Fibroblast of skin of abdomen (primary cell): ENCODE measurements at places on chromosomes 12 and 14.
A peak's percentile ranks its signal among the peaks of the same experiment; 100 is the strongest.

- DNase-seq: no peak
Measured at GRCh38 chr12:26937443-26937862, 328 bp downstream of the INTS13 start.

GRCh38 chr14:61296719-61297502 lies 15.8 kb upstream of the TMEM30B start:
- peak; percentile 30 for DNase-seq

DNA sequence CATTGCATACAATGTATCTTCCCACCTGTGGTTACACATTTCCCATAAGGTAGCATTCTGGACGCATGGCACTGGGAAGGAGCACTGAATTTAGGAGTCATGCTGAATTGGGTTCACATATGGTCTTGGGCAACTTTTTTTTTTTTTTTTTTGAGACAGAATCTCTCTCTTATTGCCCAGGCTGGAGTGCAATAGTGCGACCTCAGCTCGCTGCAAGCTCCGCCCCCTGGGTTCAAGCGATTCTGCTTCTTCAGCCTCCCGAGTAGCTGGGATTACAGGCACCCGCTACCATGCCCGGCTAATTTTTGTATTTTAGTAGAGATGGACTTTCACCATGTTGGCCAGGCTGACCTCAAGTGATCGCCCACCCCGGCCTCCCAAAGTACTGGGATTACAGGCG lies 13.3 kb downstream of the DIP2B start:
- DNase-seq: no peak

DNA sequence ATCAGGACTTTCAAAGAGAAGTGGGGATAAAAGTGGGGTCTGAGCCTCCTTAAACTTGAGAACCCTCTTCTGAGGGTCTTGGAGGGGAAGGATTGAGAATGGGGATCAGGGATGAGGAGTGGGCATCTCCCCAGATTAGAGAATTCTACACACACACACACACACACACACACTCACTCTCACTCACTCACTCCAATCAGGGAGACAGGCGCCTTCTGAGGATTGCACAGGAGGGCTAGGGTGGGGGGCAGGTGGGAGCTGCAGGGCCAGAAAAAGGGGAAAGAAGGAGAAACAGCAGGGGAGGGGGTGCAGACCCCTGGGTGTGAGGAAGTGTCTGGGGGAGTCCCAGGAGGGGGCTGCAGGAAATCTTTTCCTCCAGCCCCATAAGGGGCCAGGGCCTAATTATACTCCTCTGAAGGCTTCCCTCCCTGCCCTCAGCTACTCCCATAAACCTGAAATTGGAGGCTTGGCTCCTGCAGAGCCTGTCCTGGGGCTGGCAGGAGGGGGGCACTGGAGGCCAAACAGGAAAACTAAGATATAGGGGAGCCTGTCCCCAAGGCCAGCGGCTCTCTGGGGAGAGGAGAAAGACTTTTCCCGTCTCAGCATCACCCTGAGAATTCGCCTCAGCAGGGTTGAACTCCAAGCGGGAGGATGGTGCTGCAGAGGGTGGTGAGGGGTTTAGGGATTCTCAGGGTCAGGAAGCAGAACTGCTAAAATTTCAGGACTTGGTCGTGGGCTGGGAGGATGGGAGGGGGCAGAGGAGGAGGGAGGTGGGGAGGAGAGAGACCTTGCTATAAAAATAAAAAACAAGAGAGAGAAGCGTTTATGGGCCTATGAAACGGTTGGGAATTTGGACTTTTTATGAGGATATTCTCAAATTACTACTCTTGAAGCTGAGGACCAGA lies 1.6 kb downstream of the HOXC9 start:
- no peak for DNase-seq

- peak; percentile 36 for DNase-seq
Measured at GRCh38 chr12:85130646-85131045, 94.5 kb downstream of the LRRIQ1 start.

- no peak for DNase-seq
Measured at GRCh38 chr14:92660571-92660970, 87.9 kb downstream of the LGMN start.

DNA sequence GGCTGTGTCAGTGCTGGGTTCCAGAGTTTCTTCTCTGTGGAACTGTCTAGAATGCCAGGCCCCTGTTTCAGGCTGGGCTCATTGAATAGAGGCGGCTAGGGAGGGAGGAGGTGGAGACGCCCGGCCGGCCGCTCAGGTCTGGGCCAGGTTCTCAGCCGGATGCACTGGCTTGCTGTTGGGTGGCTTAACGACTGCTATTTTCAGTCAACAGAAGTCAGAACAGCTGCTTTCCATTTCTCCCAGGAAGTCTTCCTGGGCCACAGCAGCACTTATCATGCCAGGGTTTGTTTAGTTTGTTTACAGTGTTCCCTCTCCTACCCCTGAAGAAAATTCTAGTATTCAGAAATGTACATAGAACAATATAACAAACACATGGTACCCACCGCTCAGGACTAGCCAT lies 26.0 kb upstream of the VPS37B start:
- no peak for DNase-seq

DNA sequence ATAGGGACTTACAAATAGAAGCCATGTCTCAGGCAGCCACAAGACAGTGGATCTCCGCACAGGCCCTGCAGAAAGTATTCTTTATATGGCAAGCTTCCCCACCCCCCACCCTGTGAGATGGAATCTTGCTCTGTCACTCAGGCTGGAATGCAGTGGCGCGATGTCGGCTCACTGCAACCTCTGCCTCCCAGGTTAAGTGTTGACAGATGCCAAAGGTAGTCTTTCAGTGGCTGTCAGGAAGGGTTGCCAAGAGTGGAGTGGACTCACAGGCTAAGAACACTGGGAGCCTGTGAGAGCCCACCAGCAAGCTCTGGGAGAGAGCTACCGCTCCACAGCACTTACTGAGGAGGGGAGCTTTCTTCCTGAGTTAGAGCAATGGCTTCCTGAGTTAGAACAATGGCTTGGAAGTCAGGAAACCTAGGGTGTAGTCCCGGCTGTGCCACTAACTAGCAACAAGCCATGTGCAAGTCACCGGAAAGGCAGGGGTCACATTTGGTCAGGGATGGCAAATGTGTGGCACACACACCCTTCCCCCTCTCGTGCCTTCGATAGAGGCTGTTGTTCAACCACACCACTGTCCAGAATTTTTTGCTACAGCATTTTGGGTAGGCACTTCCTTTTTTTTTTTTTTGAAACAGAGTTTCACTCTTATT lies 2.6 kb downstream of the RNASE1 start:
- DNase-seq: peak; percentile 11

DNA sequence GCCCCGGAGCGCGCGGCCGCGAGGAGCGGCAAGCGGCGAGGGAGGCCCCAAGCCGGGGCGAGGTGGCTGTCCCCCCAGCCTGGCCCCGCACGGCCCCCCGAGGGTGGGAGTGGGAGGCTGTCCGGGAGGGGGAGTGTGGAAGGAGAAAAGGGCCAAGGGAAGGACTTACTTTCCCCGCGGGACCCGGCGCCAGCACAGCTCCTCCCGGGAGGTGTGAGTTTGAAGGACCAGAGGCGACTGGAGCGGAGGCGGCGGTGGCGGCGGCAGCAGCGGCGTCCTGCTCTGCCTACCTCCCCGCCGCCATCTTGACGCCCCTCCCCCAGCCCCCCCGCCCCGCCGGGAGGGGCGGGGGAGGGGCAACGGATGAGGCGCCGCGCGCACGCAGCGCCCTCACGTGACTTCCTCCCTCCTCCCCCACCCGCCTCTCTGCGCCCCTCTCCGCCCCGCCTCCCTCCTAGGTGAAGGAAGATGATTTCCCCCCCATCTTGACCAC lies at the start of gene SBNO1:
Gene SBNO1 (minus strand): TSS at position 316 of the 493 bp plus-strand sequence. CDS start 14,406 bp downstream, outside the sequence.
- peak; percentile 91 for DNase-seq

GRCh38 chr12:57888409-57889157 lies 42.1 kb upstream of the CTDSP2 start:
- peak; percentile 83 for DNase-seq

GRCh38 chr12:113397497-113398197 lies 6.0 kb downstream of the SDS start:
- DNase-seq: no peak

DNA sequence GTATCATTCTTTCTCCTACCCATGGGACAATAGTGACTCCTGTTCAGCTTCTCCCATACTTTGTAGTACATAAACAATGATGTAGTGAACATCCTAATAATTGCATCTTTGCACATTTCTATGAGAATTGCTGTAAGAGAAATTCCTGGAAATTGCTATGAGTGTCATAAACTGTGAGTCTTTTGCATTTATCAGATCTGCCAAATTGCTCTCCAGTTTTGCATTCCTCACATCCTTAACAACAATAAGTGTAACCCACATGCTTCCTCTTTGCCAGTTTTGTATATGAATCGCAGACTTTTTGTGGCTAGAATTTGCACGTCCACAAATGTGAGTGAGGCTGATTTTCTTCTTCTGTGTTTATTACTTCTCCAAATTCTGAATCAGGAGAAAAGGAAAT lies 124.0 kb upstream of the TBX5 start:
- DNase-seq: peak; percentile 50

DNA sequence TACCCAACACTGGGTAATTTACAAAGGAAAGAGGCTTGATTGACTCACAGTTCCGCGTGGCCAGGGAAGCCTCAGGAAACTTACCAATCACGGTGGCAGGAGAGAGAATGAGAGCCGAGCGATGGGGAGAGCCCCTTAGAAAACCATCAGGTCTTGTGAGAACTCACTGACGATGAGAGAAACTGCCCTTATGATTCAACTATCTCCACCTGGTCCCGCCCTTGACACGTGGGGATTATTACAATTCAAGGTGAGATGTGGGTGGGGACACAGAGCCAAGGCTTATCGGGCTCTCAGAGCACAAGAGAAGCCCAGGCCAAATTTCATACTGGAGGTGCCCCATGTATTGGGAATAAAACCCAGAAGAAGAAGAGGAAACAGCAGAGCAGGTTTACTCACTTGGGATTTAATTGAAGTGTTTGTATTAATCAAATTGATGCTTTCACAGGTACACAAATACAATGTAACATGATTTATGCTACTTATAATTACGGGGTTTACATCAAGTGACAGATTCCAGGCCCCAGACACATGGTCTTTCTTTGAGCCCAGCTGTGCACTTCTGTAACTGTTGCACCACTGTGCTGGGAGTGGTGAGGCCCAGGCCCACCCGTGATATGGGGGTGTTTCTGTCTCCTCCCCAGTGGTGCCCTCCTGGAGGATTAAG lies 8.2 kb upstream of the CCDC85C start:
- no peak for DNase-seq

- DNase-seq: no peak
Measured at GRCh38 chr12:52524898-52525591, 4.9 kb upstream of the KRT5 start.

DNA sequence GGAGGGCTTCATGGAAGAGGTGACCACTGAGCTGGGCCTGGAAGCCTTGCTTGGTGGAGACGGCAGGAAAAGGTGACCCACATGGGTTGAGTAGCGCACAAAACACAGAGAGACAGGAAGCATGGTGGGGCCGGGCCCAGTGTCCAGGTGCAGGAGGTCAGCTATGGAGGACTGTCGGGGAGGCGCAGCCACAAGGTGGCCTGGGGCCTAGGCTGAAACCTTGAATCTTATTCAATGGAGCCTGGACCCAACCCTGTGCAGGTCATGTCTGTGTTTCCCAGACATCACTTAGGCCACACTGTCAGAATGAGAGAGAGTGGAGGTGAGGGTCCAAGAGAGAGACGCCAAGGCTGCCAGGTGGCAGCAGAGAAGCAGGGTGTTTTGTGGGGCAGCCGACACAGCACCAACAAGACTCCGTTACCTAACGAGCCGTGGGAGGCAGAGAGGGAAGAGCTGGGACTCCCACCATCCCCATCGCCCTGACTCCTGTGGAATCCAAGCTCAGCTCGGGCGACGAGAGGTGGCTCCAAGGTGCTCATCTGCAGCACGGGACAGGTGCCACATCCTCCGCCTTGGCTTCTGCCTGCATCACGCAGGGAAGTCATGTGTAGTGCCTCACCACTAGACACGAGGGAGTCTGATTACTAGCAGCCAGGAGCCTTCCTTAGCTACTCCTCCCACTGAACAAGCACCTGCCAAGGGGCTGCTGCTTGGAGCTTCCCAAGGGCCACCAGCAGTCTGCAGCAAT lies 38.7 kb downstream of the DEGS2 start:
- DNase-seq: no peak

DNA sequence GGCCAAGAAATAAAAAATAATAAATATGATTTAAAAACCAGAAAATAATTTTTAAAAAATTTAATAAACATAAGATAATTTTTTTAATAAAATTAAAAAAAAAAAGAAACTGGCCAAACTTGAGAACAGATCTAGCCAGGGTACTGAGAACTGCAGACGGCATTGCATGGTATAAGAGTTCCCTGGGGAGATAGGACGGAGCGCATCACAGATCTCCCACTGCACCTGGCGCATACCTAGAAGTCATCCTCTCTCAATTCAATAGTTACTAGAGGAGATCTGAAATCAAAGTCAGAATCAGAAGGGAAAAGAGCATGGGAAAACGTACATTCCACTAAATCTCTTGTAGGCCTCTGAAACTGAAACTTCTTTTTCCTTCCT lies 58.9 kb upstream of the BCL2L14 start:
- no peak for DNase-seq

DNA sequence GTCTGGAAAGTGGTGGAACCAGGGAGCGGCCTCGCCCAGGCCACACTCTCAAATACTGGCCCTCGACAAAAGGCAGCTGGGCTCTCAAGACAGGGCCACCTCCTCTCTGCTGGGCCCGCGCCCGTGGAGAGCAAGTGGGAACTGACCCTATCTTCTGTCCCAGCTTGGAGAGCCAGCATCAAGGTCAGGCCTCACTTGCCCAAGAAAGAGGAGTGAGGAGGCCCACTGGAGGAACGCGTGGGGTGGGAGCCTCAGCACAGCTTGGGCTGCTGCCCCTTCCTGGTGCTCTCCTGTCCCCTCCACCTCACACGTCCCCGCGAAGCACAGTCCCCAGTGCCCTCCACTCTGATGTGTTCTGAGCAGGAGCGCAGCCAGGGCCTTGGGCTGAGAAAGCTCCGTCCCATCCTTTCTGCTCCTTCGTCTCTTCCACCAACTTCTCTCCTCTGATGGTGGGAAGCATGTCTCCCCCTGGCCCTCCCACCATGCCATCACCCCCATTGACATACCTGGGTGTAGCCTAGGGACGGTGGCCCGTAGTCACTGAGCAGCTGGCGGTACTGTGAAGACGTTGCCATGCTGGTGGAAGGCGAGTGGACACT lies 4.9 kb downstream of the CDK2AP1 start:
- DNase-seq: no peak

DNA sequence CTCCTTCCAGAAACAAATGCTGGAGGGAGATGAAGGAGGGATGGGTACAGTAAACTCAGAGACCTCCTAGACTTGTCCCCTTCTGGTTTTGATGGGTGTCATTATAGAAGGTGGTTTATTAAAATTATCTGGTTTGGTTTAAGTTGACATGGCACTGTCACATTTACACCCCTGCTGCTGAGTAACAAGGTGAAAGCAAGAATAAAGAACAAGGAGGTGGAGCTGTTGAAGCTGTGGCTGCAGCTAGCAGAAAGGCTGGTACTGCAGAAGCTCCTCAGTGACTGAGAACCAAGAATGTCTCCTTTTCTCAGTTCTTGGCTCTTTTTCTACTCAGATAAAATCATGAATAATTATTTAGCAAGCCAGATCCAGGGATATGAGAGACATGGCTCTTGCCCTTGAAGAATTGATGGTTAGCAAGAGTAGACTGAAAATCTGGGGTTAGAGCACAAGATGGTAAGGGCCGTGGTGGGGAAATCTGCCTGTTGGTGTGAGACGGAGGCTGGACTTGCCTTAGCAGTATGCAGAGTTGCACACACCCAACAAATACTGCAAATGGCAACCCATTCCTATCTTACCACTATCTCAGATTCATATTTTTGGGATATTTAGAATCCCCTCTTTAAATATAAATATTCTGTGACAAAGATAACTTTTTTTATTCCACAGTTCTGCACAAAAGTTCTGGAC lies at the start of gene GZMH:
Gene GZMH (minus strand): TSS at position 31 of the 690 bp plus-strand sequence. CDS start 72 bp downstream, outside the sequence.
- DNase-seq: no peak

- no peak for DNase-seq
Measured at GRCh38 chr14:90956273-90956672, 104.2 kb downstream of the RPS6KA5 start.

- peak; percentile 15 for DNase-seq
Measured at GRCh38 chr12:77720258-77720657, 110.4 kb upstream of the NAV3 start.
